NCI-H2081 (cell line): ENCODE measurements at places on chromosomes 13 and 19.

GRCh38 chr19:4971424-4971793 is 2.5 kb downstream of the KDM4B start:
- DNase-seq, result peak; percentile 28

DNA sequence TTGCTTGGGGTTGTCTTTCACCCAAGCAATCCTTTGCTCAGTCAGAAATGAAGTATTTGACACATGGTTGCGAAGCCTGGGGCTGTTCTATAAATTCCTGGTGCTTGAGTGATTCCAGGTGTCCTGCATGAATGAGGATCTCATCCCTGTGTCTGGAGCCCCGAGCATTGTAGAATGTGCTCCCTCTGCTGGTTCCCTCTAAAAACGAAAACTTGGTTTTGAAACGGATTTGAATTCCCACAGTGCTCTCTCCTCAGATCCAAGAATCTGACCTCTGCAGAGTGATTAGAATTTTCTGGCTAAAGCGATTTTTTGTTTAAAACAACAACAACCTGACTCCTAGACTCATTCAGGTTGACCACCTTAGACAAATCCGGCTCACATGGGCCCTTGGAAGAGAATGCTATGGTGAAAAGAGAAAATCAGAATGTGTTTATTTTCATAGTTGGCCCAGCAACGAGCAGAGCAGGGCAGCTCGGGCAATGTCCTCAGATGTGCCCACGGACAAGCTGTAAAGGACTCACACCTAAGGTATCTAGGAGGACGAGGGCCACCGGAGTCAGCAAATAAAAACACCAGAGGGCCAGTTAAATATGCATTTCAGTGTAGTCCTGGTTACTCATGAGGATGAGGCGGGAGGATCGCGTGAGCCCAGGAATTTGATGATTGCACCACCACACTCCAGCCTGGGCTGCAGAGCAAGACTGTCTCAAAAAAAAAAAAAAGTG is 8.7 kb upstream of the ATP12A start:
- peak; percentile 56 for DNase-seq

DNA sequence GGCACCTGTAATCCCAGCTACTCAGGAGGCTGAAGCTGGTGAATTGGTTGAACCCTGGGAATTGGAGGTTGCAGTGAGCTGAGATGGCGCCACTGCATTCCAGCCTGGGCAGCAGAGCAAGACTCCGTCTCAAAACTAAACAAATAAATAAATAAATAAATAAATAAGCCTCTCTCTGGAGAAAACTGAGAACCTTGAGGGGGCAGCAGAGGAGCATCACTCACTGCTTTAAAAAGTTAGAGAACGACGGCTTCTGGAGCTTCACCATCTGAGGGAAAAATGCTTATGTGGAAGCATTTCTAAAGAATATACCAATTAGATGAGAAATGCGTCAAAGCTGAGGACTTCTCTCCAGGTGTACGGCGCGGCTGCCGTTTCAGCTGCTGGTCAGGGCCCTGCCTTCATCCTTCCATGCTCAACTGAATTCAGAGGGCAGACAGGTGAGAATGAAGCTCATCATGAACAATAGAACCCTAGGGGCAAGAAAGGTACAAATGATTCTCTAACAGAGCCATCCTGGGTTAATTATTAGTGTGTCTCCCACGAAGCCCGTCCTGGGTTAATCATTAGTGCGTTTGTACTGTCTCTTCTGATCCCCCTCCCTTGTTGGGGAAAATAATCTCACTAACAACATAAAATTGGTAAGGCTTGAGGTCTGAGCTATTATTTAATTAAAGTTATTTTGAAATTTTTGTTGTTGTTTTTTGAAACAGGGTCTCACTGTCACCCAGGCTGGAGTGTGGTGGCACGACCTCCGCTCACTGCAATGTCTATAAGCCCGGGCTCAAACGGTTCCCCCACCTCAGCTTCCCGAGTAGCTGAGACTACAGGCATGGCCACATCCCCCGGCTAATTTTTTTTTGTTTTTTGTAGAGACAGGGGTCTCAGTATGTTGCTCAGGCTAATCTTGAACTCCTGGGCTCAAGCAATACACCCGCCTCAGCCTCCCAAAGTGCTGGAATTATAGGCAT is 80.1 kb downstream of the IPO5 start:
- no peak for DNase-seq

DNA sequence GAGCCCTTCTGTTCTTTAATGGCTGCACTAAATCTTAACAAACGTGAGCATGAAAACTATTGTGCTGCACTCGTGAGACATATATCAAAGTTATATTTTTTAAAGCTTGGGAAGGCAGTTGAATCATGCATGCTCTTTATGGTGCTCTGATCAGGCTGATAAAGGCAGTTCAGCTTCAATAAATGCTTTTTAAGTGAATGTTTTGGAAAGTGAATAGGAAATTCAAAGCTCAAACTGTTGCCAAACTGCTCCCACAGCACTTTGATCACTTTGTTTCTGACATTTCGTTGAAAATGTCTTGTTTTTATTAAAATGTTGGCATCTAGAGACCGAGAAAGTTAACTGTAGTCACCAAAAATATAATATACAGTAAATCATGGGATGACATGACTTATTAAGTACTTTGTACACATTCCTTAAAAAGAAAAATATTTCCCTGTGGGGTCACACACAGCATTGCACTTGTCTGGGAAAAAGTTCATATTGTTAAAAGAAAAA is 625.7 kb upstream of the PCDH9 start:
- DNase-seq, result no peak

DNA sequence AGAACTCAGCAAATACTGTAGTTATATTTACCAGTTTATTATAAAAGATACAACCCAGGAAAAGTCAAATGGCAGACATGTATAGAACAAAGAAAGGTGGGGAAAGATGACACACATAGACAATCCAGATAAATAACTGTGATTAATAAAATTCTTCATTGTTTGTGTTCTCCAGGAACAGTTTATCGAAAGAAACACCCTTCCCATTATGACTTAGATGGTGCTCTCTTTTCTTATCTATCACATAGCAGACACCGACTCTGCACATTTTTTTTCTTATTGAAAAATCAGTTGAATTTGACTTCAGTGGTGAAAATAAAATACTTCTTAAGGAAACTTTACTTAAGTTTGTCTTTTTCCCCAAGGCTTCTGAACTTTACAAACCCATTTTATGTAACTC is 6.2 kb downstream of the ZNF708 start:
- no peak for DNase-seq

- no peak for DNase-seq
These were observed 428.1 kb downstream of the PCDH17 start for GRCh38 chr13:58059624-58060023.

GRCh38 chr13:56314765-56315164 is 826.0 kb upstream of the PRR20A start:
- DNase-seq, result no peak
